Dermis blood vessel endothelial cell (primary cell): ENCODE measurements at places on chromosomes 5 and 9. TPM values are rescaled to one million over a fixed set of nuclear protein-coding genes. Genes with fewer than 3 reads are reported as not detected.

HMMR gene
- 16.2 and 60.2 TPM in 2 replicates for total RNA-seq

PCDHGA6 gene
- 2.2 TPM in 2 replicates for total RNA-seq

S1PR3 gene
- 1.0 and 3.6 TPM in 2 replicates for total RNA-seq

ROPN1L gene
- total RNA-seq, result 0.68 and 2.9 TPM in 2 replicates

DMRTA1 gene
- under 0.01 and 0.05 TPM in 2 replicates for total RNA-seq

SLC34A3 gene
- total RNA-seq, result not detected in 2 replicates

ITGA2 gene
- total RNA-seq, result 44.9 and 90.6 TPM in 2 replicates

GZMA gene
- total RNA-seq, result not detected in 2 replicates

TRIM7 gene
- total RNA-seq, result 2.7 and 5.2 TPM in 2 replicates

ANKRD33B gene
- total RNA-seq, result 2.0 and 3.4 TPM in 2 replicates

ABLIM3 gene
- total RNA-seq, result 29.8 and 41.3 TPM in 2 replicates

PCDH1 gene
- total RNA-seq, result 94.4 and 162 TPM in 2 replicates

FOXD1 gene
- total RNA-seq, result 0.05 and 0.17 TPM in 2 replicates

PCDHB3 gene
- 0.51 TPM in 2 replicates for total RNA-seq

RNF20 gene
- 36.8 and 42.5 TPM in 2 replicates for total RNA-seq

LHX6 gene
- total RNA-seq, result 18.1 and 27.4 TPM in 2 replicates

LCN1 gene
- total RNA-seq, result not detected in 2 replicates

JAKMIP2 gene
- not detected in 2 replicates for total RNA-seq

IFNK gene
- not detected in 2 replicates for total RNA-seq

CD180 gene
- 0.09 TPM in 1 of 2 replicates, not detected in the other for total RNA-seq

DMGDH gene
- 0.68 and 1.4 TPM in 2 replicates for total RNA-seq

CNTNAP3B gene
- 87.2 and 232 TPM in 2 replicates for total RNA-seq

CSF1R gene
- not detected in 2 replicates for total RNA-seq

INSL4 gene
- total RNA-seq, result not detected in 2 replicates

GARIN3 gene
- total RNA-seq, result not detected in 2 replicates

UBE2B gene
- 28.9 and 51.4 TPM in 2 replicates for total RNA-seq

AHRR gene
- total RNA-seq, result 7.4 and 13.4 TPM in 2 replicates

NEUROG1 gene
- not detected in 2 replicates for total RNA-seq

FUBP3 gene
- total RNA-seq, result 27.4 and 38.7 TPM in 2 replicates

CCL28 gene
- 1.2 and 3.6 TPM in 2 replicates for total RNA-seq

EQTN gene
- not detected in 2 replicates for total RNA-seq

GRIA1 gene
- not detected in 2 replicates for total RNA-seq

MARCOL gene
- not detected in 2 replicates for total RNA-seq

CCL21 gene
- 1.4 and 2.5 TPM in 2 replicates for total RNA-seq

NPR3 gene
- total RNA-seq, result 0.65 and 1.5 TPM in 2 replicates
